ENCODE measurements at places on chromosomes 3 and 15.

GRCh38 chr3:32557640-32558352 is 12.9 kb downstream of the DYNC1LI1 start:
- peak; percentile 36 for DNase-seq

- no peak for DNase-seq
Observed at GRCh38 chr15:67826717-67827561, 1.6 kb downstream of the SKOR1 start.

DNA sequence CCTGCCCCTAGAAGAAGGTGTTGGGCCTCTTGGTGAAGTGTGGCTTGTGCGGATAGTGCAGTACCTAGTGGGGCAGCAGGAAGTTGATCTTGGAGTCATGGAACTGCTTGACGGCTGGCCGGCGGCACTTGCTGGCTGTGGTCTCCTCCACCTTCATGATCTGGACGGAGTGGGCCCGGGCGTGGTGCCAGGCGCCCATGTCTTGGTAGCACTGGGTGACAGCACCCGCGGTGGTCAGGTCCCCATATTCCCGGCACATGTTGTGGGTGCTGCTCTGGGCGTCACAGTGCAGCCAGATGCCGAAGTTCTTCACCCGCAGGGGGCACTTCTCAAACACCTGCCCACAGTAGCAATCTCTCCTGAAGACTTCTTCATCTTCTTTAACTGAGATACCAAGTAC is 30.7 kb downstream of the EXOG start:
- no peak for DNase-seq

GRCh38 chr15:25789616-25789999 is 73.5 kb downstream of the ATP10A start:
- no peak for DNase-seq

DNA sequence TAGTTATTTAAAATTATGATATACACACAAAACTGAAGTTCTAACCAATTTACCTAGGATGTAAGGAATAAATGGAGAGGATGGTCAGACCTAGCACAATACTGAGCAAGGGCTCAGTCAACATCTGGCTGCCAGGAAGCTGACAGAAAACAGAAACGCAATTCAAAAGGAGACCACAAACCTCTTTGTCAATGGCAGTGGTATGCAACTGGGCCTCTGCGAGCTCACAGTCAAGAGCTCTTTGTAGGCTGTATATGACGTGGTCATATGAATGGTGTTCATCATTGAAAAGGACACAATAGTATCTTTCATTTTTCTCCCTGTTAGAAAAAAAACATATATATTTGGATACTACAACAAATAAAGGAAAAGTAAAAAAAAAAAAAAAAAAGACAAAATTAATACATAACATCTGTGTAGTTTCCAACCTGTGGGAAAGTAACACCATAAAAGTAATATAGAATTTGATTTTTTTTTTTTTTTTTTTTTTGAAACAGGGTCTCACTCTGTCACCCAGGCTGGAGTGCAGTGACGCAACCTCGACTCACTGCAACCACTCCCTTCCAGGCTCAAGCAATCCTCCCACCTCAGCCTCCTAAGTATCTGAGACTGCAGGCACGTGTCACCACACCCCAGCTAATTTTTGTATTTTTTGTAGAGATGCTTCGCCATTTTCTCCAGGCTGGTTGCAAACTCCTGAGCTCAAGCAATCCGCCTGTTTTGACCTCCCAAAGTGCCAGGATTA is 37.9 kb downstream of the UBR1 start:
- no peak for DNase-seq

- DNase-seq, result no peak
Observed at GRCh38 chr3:63056932-63057331, 181.7 kb upstream of the CADPS start.

- DNase-seq, result no peak
Observed at GRCh38 chr3:149909923-149910322, 60.8 kb downstream of the PFN2 start.

DNA sequence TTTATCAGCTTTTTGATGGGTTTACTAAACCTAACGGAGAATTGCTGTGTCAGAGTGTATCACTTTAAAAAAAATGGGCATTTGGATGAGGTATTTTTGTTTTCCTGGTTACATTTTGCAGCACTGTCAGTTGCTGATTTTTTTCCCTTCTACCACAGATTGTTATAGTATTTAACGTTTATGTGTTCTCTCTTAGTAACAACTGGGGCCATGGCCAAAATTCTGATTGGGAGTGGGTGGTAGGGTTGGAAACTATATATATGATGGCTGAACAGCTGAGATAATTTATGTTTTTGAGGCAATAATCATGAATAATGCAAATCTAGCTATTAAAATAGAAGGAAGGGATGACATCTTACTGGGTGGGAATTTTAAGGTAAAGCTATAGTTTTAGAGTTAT is 229.4 kb upstream of the SUCLG2 start:
- no peak for DNase-seq

- no peak for DNase-seq
Observed at GRCh38 chr15:101733545-101733944, 9.3 kb upstream of the TARS3 start.

GRCh38 chr15:95843241-95843910 is 487.1 kb upstream of the NR2F2 start:
- no peak for DNase-seq

DNA sequence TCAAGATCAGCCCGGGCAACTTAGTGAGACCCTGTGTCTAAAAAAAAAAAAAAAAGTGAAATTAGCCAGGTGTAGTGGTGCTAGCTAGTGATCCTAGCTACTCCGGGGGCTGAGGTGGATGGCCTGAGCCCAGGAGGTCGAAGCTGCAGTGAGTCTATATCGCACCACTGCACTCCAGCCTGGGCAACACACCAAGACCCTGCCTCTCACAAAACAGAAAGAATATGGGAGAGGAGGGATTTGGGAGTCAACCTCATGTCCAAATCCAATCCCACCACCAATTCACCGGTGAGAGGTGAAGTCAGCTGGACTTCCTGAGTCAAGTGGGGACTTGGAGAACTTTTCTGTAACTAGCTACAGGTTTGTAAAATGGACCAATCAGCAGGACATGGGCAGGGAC is 80.5 kb upstream of the MFGE8 start:
- DNase-seq, result no peak

DNA sequence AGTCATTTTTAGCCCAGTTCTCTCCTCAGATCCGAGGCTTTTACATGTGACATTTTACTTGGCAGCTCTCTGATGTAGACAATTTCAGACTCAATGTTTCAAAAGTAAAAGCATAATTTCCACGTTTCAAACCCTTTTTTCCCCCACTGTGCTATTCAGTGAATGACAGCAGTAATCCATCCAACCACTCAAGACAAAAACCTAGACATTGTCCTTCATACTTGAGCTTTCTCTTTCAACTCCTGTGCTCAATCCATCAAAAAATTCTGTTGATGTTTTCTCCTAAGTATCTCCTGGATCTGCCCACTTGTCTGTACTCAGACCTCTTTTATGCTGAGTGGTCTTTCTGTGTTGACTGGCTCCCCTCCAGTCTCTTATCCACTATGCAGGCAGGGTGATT is 214.7 kb downstream of the CHL1 start:
- DNase-seq, result no peak

DNA sequence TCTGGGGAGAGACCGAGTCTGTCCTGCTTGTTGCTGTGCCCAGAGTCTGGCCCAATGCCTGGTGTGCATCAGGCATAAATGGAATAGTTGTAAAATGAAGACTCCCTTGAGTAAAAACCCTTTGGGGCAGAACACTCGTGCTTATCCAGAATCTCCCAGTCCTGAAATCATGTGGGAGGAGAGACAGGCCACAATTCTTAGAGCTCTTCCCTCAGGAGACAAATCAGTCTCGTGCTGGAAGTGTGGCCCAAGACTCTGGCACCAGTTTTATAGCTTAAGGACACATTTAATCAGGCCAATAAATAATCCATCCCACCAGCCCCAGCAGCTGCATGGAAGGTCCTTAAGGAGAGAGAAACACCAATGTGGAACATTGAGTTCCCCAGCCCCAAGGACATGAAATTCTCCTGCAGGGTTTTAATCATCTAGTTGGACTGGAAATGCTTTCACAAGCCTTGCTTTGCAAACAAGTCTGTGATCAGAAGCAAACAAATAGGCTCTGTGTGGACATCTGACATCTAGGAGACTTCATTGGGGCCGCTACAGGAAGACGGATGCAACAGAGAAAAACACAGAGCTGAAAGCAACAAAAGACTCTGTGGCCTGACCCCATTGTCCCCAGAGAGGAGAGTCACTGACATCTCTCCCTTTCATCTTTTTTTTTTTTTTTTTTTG is 70.4 kb downstream of the LSM3 start:
- DNase-seq, result no peak

GRCh38 chr3:189748046-189748445 is 116.9 kb downstream of the TP63 start:
- DNase-seq, result peak; percentile 44

DNA sequence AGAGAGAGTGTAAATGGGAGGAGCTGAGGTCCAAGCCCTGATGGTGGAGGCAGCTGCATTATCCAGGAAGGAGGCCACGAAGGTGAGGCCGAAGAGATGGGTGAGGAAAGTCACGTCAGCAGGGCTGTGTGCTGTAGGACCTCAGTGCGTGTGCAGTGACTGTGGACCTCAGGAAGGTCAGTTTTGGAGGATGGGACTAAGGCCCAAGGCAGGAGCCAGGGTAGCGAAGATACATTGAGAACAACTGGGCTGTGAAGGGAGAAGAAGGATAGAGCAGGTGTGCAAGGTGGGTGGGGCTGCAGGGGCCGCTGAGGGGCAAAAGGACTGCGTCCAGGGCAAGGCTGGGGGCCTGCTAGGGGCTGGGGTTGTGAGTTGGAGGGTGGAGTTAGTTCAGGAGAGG is 4.9 kb downstream of the KLHL40 start:
- no peak for DNase-seq

DNA sequence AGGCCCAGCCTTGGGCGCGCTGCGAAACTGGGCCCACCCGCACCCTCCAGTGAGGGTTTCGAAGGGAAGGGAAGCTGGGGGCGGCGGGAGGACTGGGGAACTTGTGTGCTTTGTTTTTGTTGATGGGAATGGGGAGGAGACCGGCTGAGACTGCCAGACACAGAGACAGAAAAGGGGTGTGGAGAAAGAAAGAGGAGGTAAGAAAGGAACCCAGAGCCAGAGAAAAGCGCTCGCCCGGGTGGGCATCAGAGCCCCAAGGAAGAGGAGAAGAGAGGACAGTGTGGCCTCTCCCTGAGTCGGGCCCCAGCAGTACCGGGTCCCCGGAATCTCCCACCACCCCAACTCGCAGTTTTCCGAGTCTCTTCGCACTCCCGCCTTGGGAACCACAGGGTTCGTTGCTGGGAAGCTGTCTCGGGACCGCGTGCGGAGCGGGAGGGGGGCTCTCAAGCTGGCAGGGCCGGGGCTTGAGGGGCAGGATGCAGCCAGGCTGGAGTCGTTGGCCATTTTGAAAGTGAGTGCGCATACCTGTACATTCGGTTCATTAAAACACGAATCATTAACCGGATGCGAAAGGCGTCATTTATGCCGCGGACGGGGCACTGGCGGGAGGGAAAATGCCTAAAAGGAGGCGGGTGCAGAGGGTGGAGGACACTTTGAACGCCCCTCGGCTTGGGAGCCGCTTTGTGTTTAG is 3.1 kb downstream of the SKOR1 start:
- no peak for DNase-seq

- DNase-seq, result no peak
Observed at GRCh38 chr3:152491922-152492321, 223.2 kb downstream of the MBNL1 start.

- peak; percentile 38 for DNase-seq
Observed at GRCh38 chr3:12896063-12896985, 55.0 kb upstream of the RPL32 start.

- no peak for DNase-seq
Observed at GRCh38 chr3:21390856-21391255, 360.2 kb downstream of the ZNF385D start.

DNA sequence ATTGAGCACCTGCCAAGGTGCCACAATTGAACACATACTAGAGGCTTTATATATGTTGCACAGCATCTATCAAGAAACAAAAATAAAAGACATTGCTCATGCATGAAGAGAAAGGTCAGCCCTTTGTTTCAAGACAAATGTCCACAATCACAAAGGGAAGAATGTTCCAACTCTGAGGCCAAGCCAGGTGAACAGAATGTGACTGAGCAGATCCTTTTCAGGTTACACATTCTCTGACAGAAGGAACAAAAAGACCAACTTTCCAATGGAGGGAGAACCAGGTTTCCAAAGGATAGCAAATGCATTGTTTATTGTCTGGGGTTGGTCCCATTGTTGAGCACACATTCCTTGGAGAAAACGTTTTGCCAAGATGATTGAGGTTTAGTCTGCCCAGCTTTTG is 50.2 kb upstream of the FAM174B start:
- DNase-seq, result no peak

DNA sequence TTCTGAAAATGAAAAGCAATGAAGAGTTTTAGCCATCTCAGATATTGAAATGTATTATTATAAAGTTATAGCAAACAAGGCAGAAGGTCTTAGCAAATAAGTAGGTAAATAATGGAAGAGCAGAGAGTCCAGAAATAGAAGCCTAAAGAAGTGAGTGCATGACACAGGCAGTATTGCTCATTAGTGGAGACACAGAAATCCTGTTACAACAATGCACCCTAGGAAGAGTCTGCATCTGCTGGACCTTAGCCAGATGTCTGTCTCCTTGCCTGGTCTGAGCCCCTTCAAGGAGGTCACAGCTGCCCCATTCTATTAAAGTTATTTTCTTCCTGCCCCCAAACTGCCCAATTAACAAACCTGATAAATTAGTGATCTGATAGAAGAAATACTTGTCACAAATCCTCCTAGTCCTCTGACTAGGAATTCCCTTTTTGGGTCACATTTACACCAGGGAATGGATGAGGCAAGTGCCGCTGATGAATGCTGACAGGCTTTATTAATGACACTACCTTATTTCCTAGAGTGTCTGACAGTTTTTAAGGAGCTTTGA is 51.9 kb downstream of the HOMER2 start:
- no peak for DNase-seq

- DNase-seq, result no peak
Observed at GRCh38 chr15:71529361-71529760, 281.0 kb upstream of the NR2E3 start.

DNA sequence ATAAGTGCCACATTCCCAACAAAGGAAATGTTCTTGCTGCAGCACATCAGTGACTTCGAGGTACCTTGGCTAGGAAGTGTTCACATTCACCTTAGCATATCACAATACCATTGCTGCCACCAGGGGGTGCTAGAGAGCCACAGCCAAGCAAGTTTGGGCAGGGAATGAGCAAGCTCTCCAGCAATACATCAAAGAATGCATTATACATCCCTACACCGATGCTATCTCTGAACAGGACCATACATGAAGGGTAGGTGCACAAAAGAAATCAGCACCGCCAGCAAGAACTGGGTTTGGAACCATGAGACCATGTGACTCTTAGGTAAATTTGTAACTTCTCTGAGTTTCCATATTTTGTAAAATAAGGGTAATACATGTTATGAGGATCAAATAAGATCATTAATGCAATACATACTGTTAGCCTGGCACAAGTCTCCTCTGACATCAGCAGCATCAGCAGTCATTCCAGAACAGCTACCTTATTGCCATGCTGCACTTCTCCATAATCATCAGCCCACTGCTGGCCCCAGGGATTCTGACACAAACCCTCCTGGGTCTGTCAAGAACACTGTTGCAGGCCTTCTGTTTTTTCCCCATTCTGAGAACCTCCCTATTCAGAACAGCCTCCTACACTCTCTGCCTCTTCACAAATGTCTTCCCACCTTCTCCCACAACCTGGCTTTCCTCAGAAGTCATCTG is 37.5 kb downstream of the RYK start:
- DNase-seq, result peak; percentile 88

- no peak for DNase-seq
Observed at GRCh38 chr3:8555113-8555661, 53.6 kb downstream of the LMCD1 start.
